Fibroblast of skin of left quadriceps (primary cell): ENCODE measurements at places on chromosomes 13 and 19.

DNA sequence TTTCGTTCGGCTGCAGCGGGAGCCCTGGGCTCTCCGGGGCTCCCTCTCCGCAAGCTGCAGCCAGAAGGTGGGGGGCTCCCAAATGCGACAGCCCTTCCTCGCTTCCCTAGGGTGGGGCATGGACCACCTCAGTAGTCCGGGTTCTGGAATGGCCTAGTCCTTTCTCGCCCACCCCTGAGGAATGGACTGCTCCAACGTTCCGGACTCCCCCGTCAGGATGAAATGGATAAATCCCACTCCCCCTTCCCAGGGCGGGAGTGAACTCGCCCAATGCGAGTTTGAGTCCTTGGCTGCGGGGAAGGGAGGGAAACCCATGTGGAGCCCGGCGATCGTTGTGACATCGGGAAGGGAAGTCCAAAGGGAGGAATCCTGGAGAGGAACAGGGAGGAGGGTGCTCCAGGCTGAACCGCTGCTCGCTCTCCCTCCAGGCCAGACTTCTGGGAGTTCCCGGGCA is 5.5 kb downstream of the HRC start:
- peak; percentile 85 for DNase-seq

GRCh38 chr13:98180092-98180491 is 3.0 kb upstream of the RNF113B start:
- DNase-seq, result no peak

- DNase-seq, result no peak
These were observed 6.6 kb upstream of the FLT3 start for GRCh38 chr13:28106976-28107375.

GRCh38 chr19:10812902-10813404 is 23.1 kb downstream of the TMED1 start:
- DNase-seq, result peak; percentile 90

- no peak for DNase-seq
These were observed 57.4 kb downstream of the TM9SF2 start for GRCh38 chr13:99558570-99559180.

- no peak for DNase-seq
These were observed 141.4 kb upstream of the SGCG start for GRCh38 chr13:23039266-23039935.

GRCh38 chr19:29988351-29988750 is 46.3 kb downstream of the URI1 start:
- no peak for DNase-seq

GRCh38 chr13:73718246-73718645 is 416.0 kb downstream of the KLF12 start:
- no peak for DNase-seq

DNA sequence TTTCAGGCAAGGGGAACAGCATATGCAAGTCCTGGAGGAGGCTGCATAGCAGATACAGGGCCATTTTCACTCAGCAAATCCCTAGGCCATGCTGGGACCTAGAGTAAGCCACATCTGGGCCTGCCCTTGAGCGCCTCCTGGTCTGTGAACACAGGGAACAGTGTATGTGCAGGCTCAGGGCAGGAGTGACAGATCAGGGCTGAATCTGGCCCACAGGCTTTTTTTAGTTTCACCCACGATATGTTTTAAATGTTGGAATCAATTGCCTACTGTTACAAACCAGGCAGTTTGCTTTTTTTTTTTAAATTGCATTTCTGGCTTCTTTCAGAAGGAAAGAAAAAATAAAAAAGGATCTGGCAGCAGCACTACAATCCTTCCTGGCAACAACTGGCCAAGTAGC is 1.5 kb upstream of the TMEM145 start:
- no peak for DNase-seq

GRCh38 chr13:113122550-113123225 is at the start of gene F10:
Gene F10 (plus strand): TSS chr13:113122799. CDS start chr13:113122856, 57 bp downstream.
- DNase-seq, result no peak

GRCh38 chr13:67087527-67087926 is 142.6 kb downstream of the PCDH9 start:
- DNase-seq, result no peak

DNA sequence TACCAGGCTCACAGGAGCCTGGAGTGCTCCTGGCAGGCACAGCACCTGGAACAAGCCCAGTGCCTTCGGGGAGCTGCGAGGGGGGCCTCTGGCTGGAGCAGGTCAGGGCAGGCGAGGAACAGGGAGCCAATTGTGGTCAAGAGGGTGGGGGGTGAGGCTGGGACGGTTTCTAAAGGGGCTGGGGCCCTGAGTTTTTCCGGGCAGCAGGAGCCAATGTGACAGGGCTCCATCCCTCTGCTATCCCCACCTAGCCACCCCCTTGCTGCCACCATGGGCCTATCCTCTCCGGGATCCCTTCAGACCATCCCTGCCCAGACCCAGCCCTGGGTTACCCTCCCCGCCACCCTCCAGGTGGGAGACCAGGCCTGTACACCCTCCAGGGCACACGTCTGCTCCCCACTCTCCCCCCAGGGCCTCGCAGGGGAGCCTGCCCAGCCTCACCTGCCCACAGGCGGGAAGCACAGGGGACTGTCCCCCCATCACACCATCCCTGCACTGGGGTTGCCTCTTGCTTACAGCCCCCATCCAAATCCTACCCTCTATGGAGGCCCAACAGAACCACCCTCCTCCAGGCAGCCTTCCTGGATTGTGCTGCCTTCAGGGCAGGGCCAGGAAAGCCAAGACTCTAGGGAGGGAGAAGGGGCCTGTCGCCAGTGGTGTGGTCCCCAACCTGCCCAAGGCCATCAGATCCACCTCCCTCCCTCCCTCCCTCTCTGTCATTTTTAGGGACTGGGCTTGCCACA is 121.0 kb downstream of the URI1 start:
- no peak for DNase-seq

DNA sequence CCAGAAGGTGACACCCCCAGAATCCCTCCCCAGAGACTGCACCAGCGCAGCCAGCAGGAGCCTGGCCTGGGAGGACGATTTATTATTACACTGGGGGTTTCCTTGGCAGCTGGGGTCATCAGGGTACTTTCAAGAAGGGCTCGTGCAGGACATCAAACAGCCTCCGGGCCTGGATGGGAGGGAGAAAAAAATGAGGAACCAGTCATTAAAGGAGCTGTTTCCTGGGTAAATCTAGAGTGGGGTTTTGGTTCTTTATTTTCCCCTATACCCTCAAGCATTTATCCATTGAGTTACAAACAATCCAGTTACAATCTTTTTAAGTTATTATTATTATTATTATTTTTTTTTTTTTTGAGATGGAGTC is 3.1 kb downstream of the POLR1G start:
- DNase-seq, result no peak

GRCh38 chr13:110471833-110472162 is 89.7 kb downstream of the RAB20 start:
- DNase-seq, result no peak

DNA sequence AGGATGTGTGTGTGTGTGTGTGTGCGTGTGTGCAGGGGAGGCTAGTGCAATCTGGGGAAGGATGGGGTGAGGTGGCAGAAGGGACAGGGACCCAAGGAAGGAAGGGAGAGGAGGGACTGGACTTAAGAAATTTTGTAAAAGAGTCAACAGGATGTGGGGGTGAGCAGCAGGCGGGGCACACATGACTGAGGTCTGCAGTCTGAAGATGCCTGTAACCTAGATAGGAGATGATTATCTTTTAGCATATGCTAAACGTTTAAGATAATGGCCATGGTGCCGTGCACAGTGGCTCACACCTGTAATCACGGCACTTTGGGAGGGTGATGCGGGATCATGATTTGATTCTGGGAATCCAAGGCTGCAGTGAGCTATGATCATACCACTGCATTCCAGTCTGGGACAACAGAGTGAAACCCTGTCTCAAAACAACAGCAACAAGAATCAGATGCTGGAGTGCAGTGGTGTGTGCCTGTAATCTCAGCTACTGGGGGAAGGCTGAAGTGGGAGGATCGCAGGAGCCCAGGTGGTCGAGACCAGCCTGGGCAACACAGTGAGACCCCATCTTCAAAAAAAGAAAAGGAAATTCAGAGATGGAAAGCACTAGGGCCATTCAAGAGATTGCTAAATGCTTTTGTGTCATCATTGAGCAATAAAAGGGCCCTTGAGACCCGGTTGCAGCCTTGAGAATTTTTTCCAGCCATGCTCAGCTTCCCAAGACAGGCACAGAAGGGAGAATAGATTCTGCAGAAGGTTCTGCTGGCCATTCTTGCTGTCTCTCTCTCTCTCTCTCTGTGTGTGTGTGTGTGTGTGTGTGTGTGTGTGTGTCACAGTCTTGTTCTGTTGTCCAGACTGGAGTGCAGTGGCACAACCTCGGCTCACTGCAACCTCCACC is 3.8 kb upstream of the ZNF414 start:
- peak; percentile 23 for DNase-seq

DNA sequence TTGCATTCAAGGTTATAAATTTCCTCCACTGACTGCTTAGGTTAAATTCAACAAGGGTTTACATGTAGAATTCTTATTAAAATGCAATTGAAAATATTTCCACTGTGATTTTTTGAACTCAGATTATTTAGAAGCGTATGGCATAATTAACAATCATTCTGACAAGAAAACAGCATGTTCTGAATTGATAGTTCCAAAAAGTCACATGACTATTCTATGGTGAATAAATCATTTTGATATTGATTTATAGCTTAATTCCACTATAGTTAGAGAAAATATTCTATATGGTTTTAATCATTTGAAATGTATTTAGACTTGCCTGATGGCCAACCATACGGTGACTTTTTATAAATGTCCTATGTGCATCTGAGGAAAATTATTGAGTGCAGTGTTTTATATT is 3.0 kb downstream of the ZNF577 start:
- DNase-seq, result no peak

GRCh38 chr19:46860846-46861690 is at the start of gene ARHGAP35:
Gene ARHGAP35 (plus strand): TSS chr19:46860997. CDS start chr19:46918676, 57,679 bp downstream.
- DNase-seq, result no peak

DNA sequence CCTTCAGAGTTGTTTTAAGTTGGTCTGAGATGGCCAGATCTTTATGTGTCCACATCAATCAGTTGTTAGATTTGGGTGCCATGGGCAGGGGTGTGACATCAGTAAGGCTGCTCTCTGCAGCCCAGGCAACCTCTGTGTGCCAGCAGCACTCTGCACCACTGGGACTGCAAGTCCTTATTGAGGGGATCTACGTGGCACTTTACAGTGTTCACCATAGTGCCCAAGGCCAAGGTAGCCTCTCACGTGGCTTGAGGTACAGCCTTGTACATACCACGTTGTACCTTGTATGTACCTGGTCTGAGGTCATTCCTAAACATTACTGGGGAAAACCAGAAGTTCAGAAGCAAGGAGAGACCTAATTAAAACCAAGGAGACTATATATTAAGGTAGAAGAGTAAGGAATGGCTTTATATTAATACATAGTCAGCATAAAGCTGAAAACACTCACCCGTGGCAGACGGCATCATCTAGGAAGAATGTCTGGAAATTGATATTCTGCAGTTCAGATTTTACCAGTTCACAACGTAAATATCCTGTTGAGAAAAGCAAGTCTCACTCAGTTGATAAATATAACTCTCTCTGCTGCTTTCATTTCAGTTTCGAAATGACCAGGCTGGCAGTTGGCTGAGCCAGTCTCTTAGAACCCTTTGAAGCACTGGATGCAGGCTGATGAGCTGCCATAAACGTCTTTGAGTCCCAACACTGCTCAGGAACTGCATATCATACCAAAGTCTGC is 128.8 kb downstream of the ZDHHC20 start:
- no peak for DNase-seq
